Dorsolateral prefrontal cortex (tissue), 122 donors: ENCODE measurements at places on chromosomes 2 and 18. TPM values are rescaled to one million over a fixed set of nuclear protein-coding genes. Genes with fewer than 3 reads are reported as not detected.

DNA sequence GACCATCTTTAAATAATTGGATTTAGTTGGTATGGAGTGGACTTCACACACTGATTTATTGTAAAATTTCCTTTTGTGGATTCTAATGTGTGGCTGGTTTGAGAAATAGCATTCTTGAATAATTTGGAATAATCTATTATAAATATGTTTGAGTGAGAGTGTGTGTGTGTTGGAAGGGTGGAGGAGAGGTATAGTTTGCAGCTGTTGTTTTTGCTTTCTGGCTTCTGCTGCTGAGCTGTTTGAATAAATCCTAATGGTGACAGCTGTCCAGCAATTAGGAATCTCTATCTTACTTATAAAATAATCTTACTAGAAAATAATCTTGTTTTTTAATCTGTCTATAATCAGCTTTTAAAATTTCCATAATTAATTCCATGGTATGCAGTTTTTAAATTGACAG, 1283.0 kb upstream of the CDH2 start:
- no peak for DNase-seq

DNA sequence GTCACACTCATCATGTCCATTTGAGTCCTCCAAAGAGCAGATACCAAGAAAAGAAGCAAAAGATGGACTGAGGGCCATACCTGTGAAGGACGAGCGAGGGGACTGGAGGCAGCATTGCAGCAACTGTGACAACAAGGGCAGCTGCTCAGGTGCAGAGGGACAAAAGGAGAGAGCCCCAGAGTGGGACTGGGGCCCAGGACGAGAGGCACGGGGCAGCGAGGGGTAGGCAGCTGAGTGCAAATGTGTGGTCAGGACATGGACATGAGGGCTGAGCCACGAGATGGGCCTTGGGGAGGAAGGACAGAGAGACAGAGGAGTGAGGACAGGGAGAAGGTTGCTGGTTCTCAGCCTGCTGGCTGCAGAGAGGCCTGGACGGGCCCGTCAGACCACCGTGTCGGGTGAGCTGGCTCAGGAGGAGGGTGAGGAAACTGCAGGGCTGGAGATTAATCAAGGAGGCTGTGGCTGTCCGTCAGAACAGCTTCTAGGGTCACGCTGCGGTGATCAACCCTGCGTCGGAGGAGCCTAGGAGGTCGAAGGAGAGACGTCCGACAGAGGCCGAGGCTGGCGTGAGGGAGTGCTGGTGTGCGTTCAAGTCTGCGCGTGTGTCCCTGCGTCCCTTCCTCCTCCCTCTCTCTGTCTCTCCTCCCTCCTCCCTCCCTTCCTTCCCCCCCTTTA, 206.8 kb upstream of the HDAC4 start:
- DNase-seq = no peak

GRCh38 chr2:241816431-241817121, 7.6 kb downstream of the NEU4 start:
- no peak for DNase-seq

DNA sequence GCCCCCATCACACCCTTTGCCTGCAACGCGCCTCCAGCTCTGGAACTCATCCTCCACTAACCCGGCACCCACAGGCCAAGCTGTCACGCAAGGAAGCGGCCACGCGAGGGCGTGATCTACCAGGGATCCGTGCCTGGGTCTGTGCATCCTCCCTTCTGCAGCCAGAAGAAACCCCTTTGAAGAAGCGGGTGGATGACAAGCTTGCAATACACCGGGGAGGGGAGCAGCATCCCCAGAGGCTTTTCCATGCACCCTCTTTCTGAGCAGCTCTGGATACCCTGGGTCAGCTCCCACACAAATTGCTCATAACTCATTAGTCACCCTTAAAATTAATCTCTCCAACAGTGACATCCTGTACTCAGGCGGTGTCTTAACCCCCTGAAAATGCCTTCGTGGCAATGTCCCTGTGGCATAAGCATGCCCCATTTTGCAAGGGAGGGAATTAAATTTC, 47.6 kb downstream of the PDCL3 start:
- peak; percentile 79 for DNase-seq

GRCh38 chr2:185644828-185645227, 93.8 kb upstream of the FSIP2 start:
- DNase-seq = no peak

DNA sequence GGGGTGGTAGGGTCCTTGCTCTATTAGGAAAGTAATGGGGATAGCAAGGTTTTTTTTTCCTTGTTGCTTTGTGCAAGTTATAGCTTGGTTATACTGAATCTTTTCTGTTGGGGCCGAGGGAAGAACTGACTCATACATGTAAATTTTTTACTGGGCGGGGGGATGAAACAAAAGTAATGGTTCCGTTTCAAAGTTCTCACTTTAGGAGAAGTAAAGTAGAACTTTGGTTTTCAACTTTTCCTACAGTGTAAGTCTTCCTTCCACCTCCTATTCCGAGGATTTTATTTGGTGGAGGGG, 1.1 kb downstream of the AFTPH start:
- no peak for DNase-seq

DNA sequence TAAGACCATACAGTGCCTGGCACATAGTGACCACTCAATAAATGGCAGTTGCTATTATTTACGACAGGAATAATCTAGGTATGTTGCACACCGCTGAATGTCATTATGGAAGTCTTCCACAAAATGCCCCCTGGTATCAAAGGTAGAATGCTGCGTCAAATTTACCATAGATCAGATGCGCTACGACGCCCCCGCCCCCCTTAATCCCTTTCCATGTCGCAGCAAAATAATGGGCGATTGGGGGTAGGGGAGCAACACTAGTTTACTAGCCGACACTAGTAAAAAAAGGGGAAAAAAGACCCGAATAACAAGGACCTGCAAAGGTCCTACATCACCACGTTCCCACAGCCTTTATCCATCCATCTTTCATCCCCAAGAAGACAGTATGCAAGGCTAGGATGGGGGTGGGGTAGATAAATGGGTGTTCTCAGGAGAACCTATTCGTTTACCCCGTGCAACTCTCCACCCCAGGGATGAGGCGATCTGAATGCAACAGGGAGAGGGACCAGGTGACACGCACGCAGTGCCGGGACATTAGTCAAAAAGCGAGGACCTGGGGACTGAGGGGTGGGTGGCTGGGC, 455 bp downstream of the PREPL start:
- DNase-seq = peak; percentile 23

- no peak for DNase-seq
These were observed 81.4 kb downstream of the CELF4 start for GRCh38 chr18:37483984-37484819.

GRCh38 chr2:175161-175786, 88.6 kb downstream of the SH3YL1 start:
- no peak for DNase-seq

GRCh38 chr2:102078773-102079172, 63.8 kb upstream of the IL1R1 start:
- DNase-seq = no peak

UCN gene
- total RNA-seq = 11.8 TPM

RAB31 gene
- 91.5 TPM for total RNA-seq

CRYGC gene
- not detected for total RNA-seq

TRABD2A gene
- 25.6 TPM for total RNA-seq

COL6A3 gene
- total RNA-seq = 1.1 TPM

GBX2 gene
- not detected for total RNA-seq

SRD5A2 gene
- total RNA-seq = not detected

CSRNP3 gene
- total RNA-seq = 119 TPM

SERPINB3 gene
- total RNA-seq = not detected

MDH1B gene
- total RNA-seq = 8.2 TPM

LIMS3 gene
- total RNA-seq = not detected
